Smooth muscle cell of the brain vasculature (primary cell): ENCODE measurements at places on chromosomes 4 and X.

- DNase-seq: peak; percentile 36
These were observed 192.2 kb upstream of the LEF1 start for GRCh38 chr4:108360754-108361445.

- no peak for DNase-seq
These were observed 55.0 kb downstream of the MAGEC1 start for GRCh38 chrX:141958675-141959074.

GRCh38 chr4:147981305-147981704, 249.4 kb downstream of the ARHGAP10 start:
- no peak for DNase-seq

DNA sequence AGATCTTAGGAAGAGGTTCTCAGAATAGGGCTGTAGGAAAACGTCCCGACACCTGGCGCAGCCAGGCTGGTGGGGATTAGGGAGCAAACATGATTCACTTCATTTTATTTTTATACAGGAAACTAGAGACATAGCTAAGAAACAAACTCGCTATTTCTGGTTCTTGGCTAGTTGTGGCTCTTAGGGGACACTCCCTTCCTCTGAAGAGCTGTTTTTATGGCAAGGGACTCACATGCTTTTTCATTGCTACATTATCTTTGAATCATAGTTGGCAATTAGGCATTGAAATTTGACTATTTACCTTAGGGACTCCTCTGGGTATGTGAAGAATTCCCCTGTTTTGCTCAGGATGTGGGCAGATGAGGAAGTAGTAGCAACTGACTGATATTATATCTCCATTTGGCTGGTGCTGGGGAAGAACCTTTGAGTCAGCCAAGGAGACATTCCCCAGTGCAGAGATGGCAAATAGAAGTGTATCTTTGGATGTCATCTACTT, 174.5 kb downstream of the SMIM20 start:
- no peak for DNase-seq

DNA sequence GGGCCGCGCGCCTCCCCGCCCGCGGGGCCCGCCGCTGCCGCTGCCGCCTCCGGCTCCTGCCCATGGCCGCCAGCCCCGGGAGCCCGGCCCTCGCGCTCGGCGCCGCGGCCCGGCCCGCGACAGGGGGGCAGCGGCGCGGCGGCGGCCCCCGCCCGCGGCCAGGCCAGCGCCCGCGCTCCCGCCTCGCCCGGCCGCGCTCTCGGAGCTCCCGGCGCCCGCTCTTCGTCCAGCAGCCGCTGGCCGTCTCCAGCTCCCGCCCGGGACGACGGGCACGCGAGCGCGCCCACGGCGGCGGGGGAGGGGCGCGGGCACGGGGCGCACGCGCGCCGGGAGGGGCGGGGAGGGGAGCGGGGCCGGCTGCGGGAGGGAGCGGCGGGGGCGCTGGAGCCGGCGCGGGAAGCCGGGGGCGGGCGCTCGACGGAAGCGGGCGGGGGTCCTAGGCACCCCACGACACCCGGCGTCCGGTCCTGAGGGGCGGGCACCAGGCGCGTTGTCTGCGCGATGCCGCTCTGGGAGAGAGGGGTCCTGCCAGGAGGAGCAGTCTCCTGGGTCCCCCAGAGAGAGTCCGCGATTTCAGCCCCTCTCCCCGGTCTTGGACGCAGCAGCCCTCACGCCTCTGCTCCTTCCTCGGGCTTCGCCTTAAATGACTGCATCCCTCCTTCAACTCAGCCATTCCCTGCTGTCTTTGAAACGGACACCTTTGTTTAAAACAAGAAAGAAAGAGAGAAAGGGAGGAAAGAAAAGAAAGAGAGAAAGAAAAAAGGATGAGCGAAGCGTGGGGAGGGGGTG, 490 bp upstream of the PDZD4 start:
- no peak for DNase-seq

GRCh38 chr4:152679414-152680281, at the start of gene TMEM154:
TSS of gene TMEM154 (minus strand) at chr4:152679997. CDS start at chr4:152679933, 64 bp downstream.
- no peak for DNase-seq

DNA sequence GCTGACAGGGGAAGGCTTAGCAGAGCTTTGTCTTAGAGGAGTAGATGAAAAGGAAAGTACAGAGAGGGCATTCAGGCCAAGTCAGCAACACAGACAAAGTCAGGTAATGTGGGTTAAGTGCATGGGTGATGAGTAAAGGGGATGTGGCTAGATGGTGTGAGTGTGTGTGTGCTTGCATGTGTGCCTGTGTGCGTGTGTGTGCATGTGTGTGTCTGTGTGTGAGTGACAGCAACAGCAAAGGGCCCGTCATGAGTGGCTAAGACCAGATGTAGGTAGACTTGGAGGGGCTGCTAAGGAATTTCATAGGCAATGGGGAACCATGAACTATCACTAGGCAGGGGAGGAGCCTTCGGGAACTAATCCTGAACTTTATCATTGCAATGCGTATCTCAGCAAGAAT, 2.2 kb upstream of the GPR78 start:
- no peak for DNase-seq

DNA sequence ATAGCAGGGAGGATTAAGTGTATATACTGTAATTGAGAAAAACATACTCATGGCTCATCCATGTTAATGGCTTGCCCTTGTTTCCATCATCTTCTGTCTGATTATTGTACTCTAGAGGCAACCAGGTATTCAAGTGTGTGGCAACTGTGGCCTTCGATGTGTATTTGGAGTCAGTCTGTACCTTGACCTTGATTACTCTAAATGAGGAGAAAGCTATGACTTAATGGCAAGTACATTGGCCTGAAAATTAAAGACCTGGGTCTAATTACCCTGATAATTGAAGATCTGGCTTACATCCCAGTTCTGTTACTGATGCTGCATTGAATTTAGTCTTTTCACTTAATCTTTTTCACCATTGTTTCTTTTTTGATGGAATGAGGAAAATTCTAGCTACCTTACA, 409.2 kb downstream of the CCSER1 start:
- no peak for DNase-seq
